Mammary epithelial cell (primary cell): ENCODE measurements at places on chromosomes 4 and X. TPM values are rescaled to one million over a fixed set of nuclear protein-coding genes. Genes with fewer than 3 reads are reported as not detected.

GRCh38 chr4:40289366-40290188, 45.6 kb upstream of the CHRNA9 start:
- DNase-seq = no peak

DNA sequence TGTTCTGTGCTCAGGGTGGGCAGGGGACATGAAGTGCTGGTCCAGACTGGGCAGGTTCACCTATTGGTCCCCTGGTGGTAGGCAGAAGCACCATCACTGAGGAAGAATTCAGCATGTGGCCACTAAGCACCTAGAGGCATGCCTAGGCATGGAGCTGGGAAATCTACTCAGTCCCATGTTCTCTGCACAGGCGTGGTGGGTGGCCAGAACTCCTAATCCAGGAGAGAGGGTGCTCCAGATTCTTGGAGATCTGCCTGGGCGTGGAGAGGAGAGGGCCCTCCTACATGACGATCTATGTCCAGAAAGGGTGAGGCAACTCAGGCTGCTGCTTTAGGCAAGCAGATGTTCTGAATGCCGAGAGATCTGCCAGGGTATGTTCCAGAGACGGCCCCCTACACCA, 44.6 kb upstream of the MAGEC2 start:
- DNase-seq = peak; percentile 8

DNA sequence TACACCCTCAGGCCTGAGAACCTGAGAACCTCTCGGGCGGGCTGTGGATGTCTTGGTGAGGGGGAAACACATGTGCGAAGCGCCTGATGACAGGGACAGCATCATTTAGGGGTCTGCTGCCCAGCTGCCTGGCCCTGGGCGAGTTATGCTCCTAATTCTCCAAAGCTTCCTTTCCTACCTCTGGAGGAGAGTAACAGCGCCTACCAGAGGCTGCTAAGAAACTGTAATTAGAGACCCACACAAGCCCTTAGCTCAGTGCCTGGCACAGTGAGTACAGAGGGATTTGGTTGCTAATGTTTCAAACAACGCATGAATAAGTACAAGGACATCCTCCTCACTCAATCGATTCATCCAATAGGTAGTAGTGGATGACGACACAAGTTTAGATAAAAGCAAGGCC, 40.4 kb downstream of the BCOR start:
- DNase-seq = no peak

SCML2 gene
- total RNA-seq = 0.50 TPM

GRCh38 chr4:152956650-152957436, 20.7 kb downstream of the FHDC1 start:
- DNase-seq = no peak

ENPEP gene
- not detected in 2 replicates for total RNA-seq

DNA sequence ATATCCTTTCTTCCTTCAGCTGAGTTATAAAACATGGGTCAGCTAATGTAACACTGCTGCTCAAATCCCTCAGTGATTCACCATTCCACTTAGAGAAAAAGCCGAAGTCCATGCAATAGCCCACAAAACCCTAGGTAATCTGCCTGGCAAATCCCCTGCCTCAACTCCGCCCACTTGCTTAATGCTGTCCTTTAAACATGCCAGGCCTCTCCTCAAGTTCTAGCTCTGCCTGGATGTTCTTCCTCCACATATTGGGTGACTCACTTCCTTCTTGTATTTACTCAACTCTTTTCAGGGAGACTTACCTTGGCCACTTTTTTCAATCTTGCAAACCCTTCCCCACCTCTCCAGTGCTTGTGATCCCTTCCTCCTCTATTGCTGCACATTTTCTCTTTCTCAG, 89.8 kb downstream of the EMCN start:
- peak; percentile 93 for DNase-seq

DNA sequence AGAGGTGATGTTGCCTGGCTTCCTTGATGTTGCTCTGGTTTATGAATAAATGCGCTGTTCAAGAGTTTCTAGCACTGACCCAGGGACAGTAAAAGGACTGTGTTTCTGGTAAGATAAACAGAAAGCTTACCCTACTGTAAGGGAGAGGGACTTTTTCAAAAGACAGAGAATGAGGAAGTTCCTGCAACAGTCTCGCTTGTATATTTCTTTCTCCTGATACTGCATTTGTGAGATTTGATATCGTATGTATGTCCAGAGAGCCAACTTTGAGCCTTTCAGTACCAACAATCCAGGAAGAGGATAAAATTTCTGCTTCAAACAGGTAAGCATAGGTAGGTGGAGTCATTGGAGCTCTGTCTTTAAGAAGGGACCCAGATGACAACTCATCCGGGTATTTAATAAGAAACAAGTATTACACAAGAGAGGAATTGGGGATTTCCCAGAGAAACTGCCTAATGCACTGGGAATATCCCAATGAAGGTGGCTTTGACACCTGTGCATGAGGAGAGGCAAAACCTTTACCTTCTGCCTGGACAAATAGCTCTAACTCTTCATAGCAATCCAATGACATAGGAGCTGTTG, 773 bp downstream of the DAPP1 start:
- peak; percentile 90 for DNase-seq

GRCh38 chr4:16991450-16991849, 93.0 kb upstream of the LDB2 start:
- no peak for DNase-seq

TMEM128 gene
- 28.8 TPM for total RNA-seq

GRCh38 chr4:185624259-185624589, 88.9 kb upstream of the PDLIM3 start:
- no peak for DNase-seq

- no peak for DNase-seq
These were observed 177.2 kb downstream of the VSIG4 start for GRCh38 chrX:65862638-65863037.

DNA sequence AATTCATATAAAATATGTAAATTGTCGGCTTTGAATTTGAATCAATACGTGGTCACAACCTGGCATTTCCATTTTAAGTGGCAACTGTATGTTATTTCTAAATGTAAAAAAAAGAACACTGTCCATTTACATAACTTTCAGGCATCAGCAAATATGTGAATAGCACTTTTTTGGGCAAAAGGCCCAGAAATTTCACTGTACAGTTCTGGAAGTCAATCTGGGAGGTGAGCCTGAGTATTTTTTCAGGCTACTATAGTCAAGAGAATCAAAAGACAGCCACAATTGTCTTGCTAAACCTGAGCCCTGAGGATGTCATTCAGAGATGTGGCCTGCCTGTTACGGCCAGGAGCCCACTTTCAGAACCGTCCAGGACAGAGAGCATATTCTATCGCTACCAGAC, 543.9 kb upstream of the MAGEB2 start:
- no peak for DNase-seq

- no peak for DNase-seq
These were observed 227.5 kb downstream of the PAPSS1 start for GRCh38 chr4:107492566-107492965.

RIPPLY1 gene
- not detected for total RNA-seq

GRCh38 chrX:81662381-81662780, 460.5 kb downstream of the SH3BGRL start:
- no peak for DNase-seq

DNA sequence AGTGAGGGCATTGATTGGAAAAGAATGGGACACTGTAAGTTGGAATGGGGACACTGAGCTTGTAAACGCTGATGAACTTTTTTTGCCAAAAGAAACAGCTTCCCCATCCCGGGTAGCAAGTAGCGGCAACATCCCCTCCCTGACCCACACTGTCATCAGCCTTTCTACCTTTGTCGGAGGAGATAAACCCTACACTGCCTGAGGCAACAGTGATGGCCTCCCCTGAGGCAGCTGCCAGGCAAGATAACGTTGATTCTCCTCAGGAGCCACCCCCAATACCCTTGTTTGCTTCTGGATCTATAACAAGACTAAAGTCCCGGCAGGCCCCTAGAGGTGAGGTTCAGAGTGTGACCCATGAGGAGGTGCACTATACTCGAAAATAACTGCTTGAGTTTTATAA, 10.3 kb upstream of the RAB33B start:
- no peak for DNase-seq

DNA sequence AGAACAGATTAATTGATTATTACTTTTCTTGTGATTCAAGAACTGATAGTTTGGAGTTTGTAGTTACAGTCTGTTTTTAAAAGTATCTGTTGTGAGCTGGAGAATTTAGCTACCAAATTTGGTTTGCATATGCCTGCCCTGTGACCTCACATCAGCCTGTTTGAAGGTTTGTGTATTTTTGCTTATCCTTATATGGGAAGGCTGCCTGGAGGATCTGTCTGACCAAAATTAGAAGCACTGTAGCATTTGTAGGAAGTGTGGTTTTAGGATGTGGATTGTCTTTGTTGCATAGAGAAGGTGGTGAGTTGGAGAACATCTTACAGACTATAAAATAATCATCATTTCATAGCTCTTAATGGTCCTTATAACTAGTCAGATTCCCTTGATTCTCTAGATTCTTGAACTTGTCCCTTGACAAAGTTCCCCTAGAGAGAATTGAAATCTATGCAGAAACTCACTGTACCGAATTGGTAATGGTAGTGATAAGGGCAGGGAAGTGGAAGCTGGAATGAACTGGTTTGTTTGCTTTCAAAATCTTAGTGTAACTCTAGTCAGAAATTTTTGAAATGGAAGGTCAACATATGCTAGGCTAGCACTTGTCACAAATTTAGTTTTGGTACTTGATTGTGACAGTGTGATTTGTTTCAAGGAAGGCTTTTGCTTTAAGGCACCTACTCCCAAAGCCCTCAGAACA, 57.3 kb downstream of the SH3BGRL start:
- DNase-seq = no peak
